ENCODE measurements at places on chromosomes 5 and 9. TPM values are rescaled to one million over a fixed set of nuclear protein-coding genes. Genes with fewer than 3 reads are reported as not detected.

- H3K36me3 ChIP-seq: peaks cover 7% of the 10 kb centered on the region
- H3K4me1 ChIP-seq: peaks cover 8% of the 10 kb centered on the region
- H3K27ac ChIP-seq: no peak overlapping the region
- no peak for DNase-seq
Observed at GRCh38 chr9:122332644-122333043, 38.2 kb upstream of the PTGS1 start.

DNA sequence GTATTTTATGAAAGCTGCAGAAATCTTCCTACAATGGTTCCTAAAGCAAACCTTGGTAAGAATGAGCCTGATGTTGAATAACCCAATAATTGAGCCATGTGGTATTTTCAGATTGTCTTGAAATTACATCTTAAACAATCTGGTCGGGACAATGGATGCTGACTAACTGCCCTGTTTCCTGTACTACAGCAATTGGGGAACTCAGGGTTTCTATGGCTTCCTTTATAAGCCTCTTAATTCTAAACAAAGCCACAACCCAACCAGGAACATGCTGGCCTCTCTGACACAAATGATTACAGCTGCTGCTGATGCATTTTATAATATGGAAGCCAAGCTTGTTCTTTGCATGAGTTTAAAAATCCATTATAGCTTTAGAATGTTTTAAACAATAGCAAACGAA, 30.2 kb downstream of the PTPN3 start:
- H3K4me3 ChIP-seq: no peak overlapping the region
- no peak overlapping the region for H3K27ac ChIP-seq
- H3K4me1 ChIP-seq: no peaks in the 10 kb centered on the region
- no peaks in the 10 kb centered on the region for H3K27me3 ChIP-seq
- H3K36me3 ChIP-seq: no peaks in the 10 kb centered on the region

Gene ENTREP1
- under 0.01 TPM for total RNA-seq

GRCh38 chr9:1759771-1760300, 255.3 kb upstream of the SMARCA2 start:
- no peaks in the 10 kb centered on the region for H3K27me3 ChIP-seq
- peak; percentile 4 for DNase-seq
- no peak overlapping the region for H3K4me3 ChIP-seq
- no peaks in the 10 kb centered on the region for H3K4me1 ChIP-seq

Gene CENPK
- total RNA-seq: 11.9 TPM

DNA sequence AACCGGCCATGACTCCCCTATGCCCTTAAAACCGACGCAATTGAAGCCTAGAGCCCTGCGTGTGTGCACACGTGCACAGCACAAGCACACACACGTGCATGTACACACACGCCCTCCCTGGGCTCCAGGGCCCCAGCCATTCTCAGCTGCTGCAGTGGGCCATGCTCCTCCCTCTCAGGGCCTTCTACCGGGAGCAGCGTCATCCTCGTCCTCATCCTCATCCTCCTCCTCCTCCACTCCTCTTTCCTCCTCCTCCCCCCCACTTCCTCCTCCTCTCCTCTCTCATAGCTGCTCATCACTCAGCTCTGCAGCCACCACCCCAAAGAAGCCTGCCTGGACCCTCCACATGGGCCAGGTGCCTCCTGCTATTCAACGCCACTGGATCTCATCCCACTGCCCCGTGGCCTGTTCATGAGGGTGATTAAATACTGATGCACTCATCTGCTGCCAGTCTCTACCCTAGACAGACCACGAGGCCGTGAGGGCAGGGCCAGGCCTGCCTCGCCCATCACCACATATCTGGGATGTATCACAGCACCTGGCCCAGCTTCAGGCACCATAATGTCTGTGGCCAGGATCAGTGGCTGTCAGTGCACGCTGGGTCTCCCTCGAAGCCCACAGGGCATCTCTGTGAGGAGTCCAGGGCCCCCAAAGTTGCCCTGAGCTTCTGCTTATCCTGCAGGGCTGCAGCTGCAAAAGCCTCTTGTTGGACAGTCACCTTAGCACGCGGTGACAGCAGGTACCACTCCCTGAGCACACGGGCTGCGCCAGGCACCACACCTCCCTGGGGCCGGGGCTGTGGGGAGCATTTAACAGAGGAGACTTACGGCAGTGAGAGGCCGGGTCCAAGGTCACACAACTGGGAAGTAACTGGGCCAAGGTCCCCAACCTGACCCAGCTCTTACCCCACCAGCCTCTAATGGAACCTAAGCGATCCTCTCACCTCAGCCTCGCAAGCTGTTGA, 9.8 kb downstream of the FAM78A start:
- peak; percentile 79 for DNase-seq
- H3K27me3 ChIP-seq: no peaks in the 10 kb centered on the region

Gene PCSK1
- 0.88 TPM for total RNA-seq

Gene PCDHGA10
- total RNA-seq: 24.8 TPM

GRCh38 chr5:94153736-94154450, 412.5 kb upstream of the POU5F2 start:
- DNase-seq: no peak
- H3K36me3 ChIP-seq: no peaks in the 10 kb centered on the region
- H3K4me3 ChIP-seq: no peak overlapping the region

GRCh38 chr5:140362875-140363630, 3.1 kb downstream of the SLC4A9 start:
- peak overlapping the region; percentile 66 for H3K4me3 ChIP-seq
- H3K27me3 ChIP-seq: peaks cover 5% of the 10 kb centered on the region
- no peaks in the 10 kb centered on the region for H3K36me3 ChIP-seq
- no peak overlapping the region for H3K27ac ChIP-seq

- DNase-seq: no peak
- H3K4me1 ChIP-seq: peaks cover 21% of the 10 kb centered on the region
- no peak overlapping the region for H3K27ac ChIP-seq
- no peaks in the 10 kb centered on the region for H3K36me3 ChIP-seq
Observed at GRCh38 chr9:124209279-124209678, 48.5 kb upstream of the NEK6 start.

Gene GMCL2
- not detected for total RNA-seq

DNA sequence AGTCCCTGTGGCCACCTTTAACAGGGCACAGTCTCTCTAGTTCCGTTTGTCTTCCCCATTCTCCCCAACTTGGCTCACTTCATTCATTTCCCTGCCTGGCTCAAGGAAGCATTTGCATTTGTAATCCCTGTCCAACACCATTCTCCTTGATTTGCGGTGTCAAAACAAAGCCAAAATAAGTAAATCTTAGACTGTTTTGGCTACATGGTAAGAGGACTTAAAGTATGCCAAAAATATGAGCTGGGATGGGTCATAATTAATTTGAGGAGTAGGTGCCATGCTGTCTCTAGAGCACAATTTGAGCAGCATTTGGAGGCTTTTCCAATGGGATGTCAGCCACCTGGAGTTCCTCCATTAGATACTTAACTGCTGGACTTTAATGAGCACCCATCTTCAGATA, 3.7 kb upstream of the GRIA1 start:
- H3K36me3 ChIP-seq: no peaks in the 10 kb centered on the region
- no peak overlapping the region for H3K4me3 ChIP-seq

Measured in osteoblast (primary cell).